ENCODE measurements at places on chromosomes 1 and 21. TPM values are rescaled to one million over a fixed set of nuclear protein-coding genes. Genes with fewer than 3 reads are reported as not detected.
A peak's percentile ranks its signal among the peaks of the same experiment; 100 is the strongest.

DNA sequence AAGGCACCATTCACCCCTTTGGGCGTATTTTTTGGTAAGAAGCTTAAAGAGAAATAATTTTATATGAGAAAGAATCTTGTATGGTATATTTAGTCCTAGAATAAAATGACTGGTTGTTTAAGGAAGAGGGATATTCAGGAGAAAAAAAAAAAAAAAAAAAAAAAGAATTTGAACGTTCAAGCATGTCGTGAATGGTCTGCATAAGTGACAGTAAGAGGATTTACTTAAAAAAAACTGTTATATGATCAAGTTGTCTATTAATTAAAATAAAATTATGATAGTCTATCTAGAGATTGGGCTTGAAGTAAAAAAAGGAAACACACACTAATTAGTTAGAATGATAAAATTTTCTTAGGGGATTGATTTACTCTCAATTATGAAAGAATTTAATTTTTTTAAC lies 11.7 kb upstream of the OR14I1 start:
- H3K36me3 ChIP-seq = no peaks in the 10 kb centered on the region
- DNase-seq = no peak
- H3K4me3 ChIP-seq = no peak overlapping the region
- H3K4me1 ChIP-seq = no peaks in the 10 kb centered on the region
- H3K27me3 ChIP-seq = peaks cover 2% of the 10 kb centered on the region

GRCh38 chr1:216604771-216605170 lies 118.5 kb downstream of the ESRRG start:
- no peak overlapping the region for H3K27ac ChIP-seq
- no peak for DNase-seq
- H3K36me3 ChIP-seq = no peaks in the 10 kb centered on the region
- H3K27me3 ChIP-seq = peaks cover 5% of the 10 kb centered on the region

DNA sequence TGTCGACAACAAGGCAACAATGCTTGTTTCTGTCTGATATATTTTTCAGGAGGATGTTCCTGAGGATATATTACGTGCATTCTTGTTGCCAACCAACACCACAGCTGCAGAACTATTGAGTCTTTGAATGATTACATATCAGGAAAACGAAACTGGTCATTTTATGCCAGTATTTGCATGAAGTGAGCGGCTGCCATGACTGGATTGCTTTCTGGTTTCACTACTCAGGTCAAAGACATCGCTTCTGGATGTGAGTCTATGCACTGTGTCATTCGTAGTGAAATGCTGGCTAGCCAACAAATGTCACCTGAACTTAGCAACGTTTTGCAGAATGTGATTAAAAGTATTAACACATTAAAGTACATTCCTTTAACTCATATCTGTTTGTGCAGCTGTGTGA lies 35.8 kb upstream of the OLFM3 start:
- H3K27ac ChIP-seq = no peak overlapping the region
- H3K36me3 ChIP-seq = no peaks in the 10 kb centered on the region
- no peak for DNase-seq
- no peaks in the 10 kb centered on the region for H3K27me3 ChIP-seq
- H3K4me3 ChIP-seq = no peak overlapping the region
- no peaks in the 10 kb centered on the region for H3K4me1 ChIP-seq

GRCh38 chr1:43944860-43945259 lies 1.9 kb upstream of the IPO13 start:
- H3K36me3 ChIP-seq = peaks cover 11% of the 10 kb centered on the region
- no peak for DNase-seq
- peak overlapping the region; percentile 97 for H3K4me3 ChIP-seq
- H3K4me1 ChIP-seq = peaks cover 43% of the 10 kb centered on the region

GRCh38 chr1:189939967-189940366 lies 537.7 kb downstream of the BRINP3 start:
- no peak overlapping the region for H3K27ac ChIP-seq
- H3K4me3 ChIP-seq = no peak overlapping the region
- no peaks in the 10 kb centered on the region for H3K27me3 ChIP-seq

- peaks cover 10% of the 10 kb centered on the region for H3K27me3 ChIP-seq
- DNase-seq = no peak
- no peaks in the 10 kb centered on the region for H3K36me3 ChIP-seq
- no peak overlapping the region for H3K27ac ChIP-seq
- H3K4me3 ChIP-seq = no peak overlapping the region
Observed at GRCh38 chr1:29368936-29369932, 132.9 kb downstream of the PTPRU start.

DNA sequence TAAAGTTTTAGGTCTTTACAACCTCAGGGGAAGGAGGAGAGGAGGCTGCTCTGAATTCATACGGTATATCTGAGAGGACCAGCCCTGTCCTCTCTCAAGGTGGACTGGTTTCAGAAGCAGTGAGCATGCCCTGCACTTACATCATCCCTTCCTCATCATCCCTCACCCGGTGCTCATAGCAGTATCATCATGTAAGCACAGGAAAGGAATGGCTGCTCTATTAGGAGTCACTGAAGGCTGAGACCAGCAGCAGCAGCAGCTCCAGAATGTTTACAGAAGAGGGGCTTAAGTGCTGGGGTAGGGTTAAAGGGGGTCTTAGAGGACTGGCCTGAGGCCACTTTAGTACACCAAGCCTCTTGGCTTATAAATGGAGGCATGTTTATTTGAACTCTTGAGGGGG lies 185.9 kb downstream of the AK5 start:
- no peaks in the 10 kb centered on the region for H3K36me3 ChIP-seq
- no peak overlapping the region for H3K4me3 ChIP-seq
- no peak for DNase-seq

- H3K4me3 ChIP-seq = no peak overlapping the region
- H3K27me3 ChIP-seq = no peaks in the 10 kb centered on the region
- no peaks in the 10 kb centered on the region for H3K4me1 ChIP-seq
- H3K27ac ChIP-seq = no peak overlapping the region
Observed at GRCh38 chr1:56910441-56910985, 55.3 kb downstream of the C8B start.

DNA sequence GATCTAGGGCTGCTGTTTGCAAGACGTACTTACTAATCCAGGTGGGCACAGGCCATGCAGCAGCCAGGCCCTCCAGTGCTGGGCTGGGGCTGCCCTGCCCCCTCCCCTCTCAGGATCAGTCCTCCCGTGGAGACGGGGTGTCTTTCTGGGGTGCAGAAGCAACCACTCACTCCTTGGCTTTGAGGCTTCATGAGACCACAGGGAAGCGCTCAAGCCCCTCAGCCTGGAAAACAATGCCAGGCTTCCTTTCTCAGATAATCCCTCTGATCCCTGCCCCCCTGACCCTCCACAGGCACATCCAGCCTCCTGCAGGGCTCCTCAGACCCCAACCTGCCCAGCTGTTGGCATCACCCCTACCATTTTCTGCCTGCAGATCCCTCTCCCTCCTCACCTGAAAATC lies 13.9 kb upstream of the C2CD2 start:
- H3K4me1 ChIP-seq = no peaks in the 10 kb centered on the region
- no peak overlapping the region for H3K27ac ChIP-seq
- H3K36me3 ChIP-seq = no peaks in the 10 kb centered on the region

DNA sequence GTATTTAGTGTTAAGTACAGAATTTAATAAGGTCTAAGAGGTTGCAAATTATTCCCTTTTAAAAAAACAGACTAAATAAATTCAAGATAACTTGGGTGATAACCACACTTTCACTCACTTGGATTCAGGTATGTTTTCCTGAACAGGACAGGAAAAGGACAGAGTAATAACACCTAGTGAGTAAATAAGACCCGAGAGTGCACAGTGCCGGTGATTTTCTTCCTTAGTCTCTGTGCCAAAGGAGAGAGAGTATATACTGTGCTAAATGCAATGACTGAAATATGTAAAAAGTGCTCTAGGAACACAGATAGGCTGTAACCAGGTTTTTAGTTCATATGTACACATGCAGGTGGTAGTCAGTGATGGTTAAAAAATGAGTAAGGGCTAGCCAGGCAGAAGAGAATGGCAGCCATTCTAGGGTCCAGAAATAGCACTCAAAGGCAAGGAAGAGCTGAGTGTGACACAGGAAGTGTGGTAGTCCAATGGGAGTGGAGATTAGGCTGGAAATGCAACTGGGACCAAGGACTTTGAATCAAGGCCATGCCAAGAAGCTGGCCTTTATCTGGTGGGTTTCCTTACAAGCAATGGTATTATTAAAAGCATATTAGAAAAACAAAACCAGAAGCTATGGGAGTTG lies 58.1 kb downstream of the NRIP1 start:
- H3K4me1 ChIP-seq = peaks cover 41% of the 10 kb centered on the region
- H3K36me3 ChIP-seq = peaks cover 10% of the 10 kb centered on the region
- no peak overlapping the region for H3K4me3 ChIP-seq

- H3K27ac ChIP-seq = peak overlapping the region; percentile 37
- H3K36me3 ChIP-seq = peaks cover 36% of the 10 kb centered on the region
- no peak for DNase-seq
- H3K27me3 ChIP-seq = no peaks in the 10 kb centered on the region
- peaks cover 86% of the 10 kb centered on the region for H3K4me1 ChIP-seq
Observed at GRCh38 chr1:15962176-15962575, 13.7 kb downstream of the ZBTB17 start.

DNA sequence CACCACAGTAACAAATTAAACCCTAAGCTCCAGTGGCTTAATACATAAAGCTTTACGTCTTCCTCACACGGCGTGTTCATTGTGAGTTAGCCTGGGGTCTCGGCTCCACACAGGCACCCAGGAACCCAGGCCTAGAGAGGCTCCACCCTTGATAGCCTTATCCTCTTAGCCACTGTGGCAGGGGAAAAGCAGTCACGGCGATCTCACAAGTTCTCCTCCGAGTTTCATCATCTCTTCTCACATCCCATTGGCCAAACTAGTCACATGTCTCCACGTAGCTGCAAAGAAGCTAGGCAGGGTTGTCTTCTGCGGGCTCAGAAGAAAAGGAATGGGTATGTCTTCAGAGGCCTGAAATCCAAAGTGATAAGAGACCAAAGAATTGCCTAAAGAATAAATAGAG lies 122.3 kb upstream of the GRIK3 start:
- no peak overlapping the region for H3K27ac ChIP-seq
- DNase-seq = no peak
- no peaks in the 10 kb centered on the region for H3K27me3 ChIP-seq
- H3K4me3 ChIP-seq = no peak overlapping the region
- no peaks in the 10 kb centered on the region for H3K36me3 ChIP-seq
- H3K4me1 ChIP-seq = no peaks in the 10 kb centered on the region

- no peak overlapping the region for H3K27ac ChIP-seq
- no peak for DNase-seq
- no peak overlapping the region for H3K4me3 ChIP-seq
- peaks cover 2% of the 10 kb centered on the region for H3K36me3 ChIP-seq
- no peaks in the 10 kb centered on the region for H3K27me3 ChIP-seq
Observed at GRCh38 chr1:111571239-111571638, 48.4 kb upstream of the RAP1A start.

GRCh38 chr1:165369255-165369848 lies 12.8 kb upstream of the LMX1A start:
- no peak overlapping the region for H3K27ac ChIP-seq
- H3K4me1 ChIP-seq = no peaks in the 10 kb centered on the region
- H3K4me3 ChIP-seq = no peak overlapping the region
- no peaks in the 10 kb centered on the region for H3K36me3 ChIP-seq
- H3K27me3 ChIP-seq = peaks cover 34% of the 10 kb centered on the region
- DNase-seq = peak; percentile 15

DNA sequence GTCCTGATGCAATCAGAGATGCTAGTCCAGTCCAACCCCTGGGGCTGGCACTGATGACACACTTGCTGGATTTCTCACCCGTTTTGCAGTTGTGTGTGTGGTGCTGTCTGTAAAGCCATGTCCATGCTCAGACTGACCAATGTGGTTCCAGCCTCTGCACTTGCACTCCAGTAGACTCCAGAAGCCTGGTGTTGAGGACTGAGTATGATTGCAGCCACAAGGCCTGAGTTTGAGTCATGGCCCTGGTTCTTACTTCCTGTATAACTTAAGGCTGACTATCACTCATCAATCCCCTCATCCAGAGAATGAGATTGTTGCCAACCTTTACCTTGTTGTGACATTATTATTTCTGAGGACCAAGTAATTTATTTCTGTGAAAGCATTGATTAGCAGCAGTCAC lies 34.8 kb upstream of the IKBKE start:
- peaks cover 75% of the 10 kb centered on the region for H3K36me3 ChIP-seq
- no peaks in the 10 kb centered on the region for H3K27me3 ChIP-seq

DNA sequence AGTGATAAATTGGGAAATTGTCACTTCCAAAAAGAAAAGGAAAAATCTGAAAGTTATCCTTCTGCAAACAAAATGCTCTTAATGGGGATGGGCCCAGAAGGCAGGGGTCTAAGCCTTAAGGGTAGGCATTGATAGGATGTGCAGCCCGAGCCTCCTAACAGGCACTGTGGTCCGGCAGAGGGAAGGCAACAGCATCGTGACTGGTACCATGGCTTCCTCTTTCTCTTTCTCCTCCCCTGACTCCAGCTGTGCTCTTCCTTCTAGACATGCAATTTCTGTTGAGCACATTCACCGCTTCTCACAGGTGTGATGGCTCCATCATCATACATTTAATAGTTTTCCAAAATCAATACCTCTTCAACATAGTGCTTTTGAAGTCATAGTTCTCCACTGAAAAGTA lies 91.5 kb downstream of the SELENOF start:
- no peak for DNase-seq
- no peak overlapping the region for H3K4me3 ChIP-seq
- no peaks in the 10 kb centered on the region for H3K4me1 ChIP-seq

- no peak for DNase-seq
- H3K4me1 ChIP-seq = no peaks in the 10 kb centered on the region
- H3K4me3 ChIP-seq = no peak overlapping the region
- peaks cover under 1% of the 10 kb centered on the region for H3K27me3 ChIP-seq
Observed at GRCh38 chr1:91958926-91959325, 9.7 kb downstream of the BRDT start.

Gene C1orf56
- 1.7 TPM for total RNA-seq

Gene PRDM16
- not detected for total RNA-seq

Gene TNFRSF4
- 788 TPM for total RNA-seq
